Stimulated activated CD4-positive, alpha-beta T cell treated with anti-CD3 and anti-CD28 coated beads, TNF-alpha, amount 100 ng/mL, for 1 hour (primary cell): ENCODE measurements at places on chromosomes 13 and 19.

DNA sequence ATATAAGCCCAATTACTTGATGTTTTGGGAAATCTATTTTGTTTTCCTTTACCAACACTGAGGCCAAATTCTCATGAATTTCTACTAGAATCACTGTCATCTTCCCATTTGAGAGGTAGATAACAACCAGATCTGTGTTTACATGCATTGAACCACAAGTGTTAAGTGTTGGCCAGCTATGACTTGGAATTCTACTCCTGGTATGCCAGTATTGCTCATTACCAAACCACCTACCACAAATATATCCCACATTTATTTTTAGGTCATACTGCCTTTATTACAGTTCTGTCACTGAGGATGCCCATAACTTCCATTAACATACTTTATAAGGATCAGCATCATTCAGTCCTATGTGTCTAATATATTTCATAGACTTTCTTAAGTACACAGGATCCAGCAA, 328.9 kb downstream of the DIAPH3 start:
- DNase-seq, result no peak

GRCh38 chr13:88744289-88744688, 1073.1 kb downstream of the SLITRK5 start:
- DNase-seq, result no peak

DNA sequence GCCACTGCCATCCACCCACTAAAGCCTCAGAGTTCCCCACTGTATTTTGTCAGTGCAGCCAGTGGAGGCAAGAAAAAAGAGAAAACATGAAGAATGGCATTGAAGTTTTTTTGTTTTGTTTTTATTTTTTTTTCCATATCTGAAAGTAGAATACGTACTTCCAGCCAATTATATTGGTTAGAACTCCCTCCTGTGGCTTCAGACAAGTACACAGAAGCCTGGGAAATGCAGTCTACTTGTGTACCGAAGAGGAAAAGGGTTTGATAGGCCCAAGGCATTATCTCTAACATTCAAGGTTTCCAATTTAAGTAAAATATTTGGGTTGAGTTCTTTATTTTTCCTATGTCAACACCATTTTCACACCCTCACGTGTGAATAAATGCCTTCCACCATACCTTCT, 696.2 kb upstream of the GPC6 start:
- DNase-seq, result no peak

GRCh38 chr13:113493315-113493951, 2.9 kb upstream of the DCUN1D2 start:
- DNase-seq, result no peak

DNA sequence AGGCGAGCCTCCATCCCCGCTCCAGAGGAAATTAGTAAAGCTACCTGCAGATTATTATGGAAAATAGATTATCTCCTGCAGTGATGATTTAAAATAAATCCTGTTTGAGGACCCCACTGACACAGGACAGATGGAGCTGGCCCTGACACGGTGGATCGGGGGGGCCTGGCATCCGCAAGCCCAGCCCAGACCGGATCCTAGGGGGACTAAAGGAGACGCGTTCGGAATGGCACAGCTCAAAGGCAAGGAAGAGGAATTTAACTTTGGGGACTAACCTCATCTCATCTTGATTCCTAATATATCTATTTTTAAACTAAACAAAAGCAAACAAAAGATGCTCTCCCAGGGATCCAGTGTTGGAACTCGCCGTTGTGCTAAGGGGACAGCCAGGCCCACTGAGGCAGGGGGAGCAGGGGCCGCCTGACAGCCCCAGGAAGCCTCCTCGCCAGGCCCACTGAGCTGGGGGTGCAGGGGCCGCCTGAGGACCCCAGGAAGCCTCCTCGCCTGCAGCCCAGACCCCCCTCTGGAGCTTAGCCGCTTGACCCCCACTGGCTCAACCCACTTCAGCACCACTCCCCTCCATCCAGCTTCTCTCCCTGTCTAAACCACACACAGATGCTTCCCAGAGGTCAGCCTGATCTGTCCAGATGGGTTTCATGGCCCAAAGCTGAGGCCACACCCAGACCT, 78.6 kb downstream of the SPACA7 start:
- DNase-seq, result no peak

GRCh38 chr19:20776083-20777076, at the start of gene ZNF66:
ZNF66 (plus strand) TSS chr19:20776304; CDS start chr19:20776448, 144 bp downstream.
- peak; percentile 85 for DNase-seq

- DNase-seq, result no peak
Measured at GRCh38 chr13:62038214-62038613, 622.6 kb upstream of the PCDH20 start.

DNA sequence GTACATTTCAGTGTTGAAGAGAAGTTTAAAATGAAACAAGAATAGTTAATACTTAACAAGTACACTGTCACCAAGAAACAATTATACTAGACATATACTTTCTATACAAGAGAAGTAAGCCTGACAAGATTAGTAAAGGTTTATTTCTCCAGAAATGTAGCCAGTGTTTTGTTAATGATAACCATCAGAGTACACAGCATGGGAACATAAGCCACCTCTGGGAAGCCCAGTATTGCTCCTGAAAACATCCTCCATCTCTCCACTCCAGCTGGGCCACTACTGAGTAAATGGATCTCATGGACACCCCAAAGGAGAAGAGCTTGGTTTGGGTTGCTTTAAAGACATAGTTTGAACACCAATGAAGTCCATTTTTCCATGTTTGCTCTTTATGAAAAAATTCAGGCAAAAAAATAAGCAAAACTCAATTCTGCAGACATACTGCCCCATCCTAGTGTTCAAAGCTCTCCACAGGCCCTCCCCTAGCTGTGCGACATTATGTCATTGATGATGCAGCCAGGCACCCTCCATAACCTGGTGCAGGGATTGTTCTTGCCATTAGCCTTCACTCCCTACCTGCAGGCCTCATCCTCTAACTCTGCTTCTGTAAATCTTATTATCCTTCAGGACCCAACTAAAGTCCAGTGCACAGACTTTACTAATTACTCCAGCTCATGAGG, 61.9 kb downstream of the LHFPL6 start:
- no peak for DNase-seq

- DNase-seq, result peak; percentile 22
Measured at GRCh38 chr13:20475927-20476691, 49.5 kb downstream of the CRYL1 start.

GRCh38 chr13:27813826-27814225, 21.5 kb downstream of the GSX1 start:
- no peak for DNase-seq

DNA sequence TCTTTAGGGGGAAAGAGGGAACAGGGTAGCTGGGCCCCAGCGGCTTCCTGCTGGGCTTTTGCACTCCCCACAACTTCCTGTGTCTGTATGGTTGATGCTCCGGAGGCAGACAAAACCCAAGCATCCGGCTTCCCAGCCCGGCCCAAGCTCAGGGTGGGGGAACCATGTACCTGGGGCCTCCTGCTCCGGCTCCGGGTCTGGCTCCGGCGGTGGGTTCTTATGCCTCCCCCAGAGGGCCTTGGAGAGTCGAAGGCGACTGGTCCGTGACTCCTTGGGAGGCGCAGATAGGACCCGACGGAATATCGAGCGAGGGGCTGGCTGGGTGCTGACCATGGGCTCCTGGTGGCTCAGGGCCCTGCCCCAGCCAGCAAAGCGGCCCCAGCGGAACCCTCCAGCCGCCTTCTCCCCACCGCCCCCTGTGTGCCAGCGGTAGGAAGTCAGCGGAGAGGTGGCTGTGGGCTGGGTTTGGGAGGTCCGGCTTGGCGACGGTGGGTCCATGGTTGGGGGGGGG, 428 bp downstream of the RASAL3 start:
- DNase-seq, result peak; percentile 65

DNA sequence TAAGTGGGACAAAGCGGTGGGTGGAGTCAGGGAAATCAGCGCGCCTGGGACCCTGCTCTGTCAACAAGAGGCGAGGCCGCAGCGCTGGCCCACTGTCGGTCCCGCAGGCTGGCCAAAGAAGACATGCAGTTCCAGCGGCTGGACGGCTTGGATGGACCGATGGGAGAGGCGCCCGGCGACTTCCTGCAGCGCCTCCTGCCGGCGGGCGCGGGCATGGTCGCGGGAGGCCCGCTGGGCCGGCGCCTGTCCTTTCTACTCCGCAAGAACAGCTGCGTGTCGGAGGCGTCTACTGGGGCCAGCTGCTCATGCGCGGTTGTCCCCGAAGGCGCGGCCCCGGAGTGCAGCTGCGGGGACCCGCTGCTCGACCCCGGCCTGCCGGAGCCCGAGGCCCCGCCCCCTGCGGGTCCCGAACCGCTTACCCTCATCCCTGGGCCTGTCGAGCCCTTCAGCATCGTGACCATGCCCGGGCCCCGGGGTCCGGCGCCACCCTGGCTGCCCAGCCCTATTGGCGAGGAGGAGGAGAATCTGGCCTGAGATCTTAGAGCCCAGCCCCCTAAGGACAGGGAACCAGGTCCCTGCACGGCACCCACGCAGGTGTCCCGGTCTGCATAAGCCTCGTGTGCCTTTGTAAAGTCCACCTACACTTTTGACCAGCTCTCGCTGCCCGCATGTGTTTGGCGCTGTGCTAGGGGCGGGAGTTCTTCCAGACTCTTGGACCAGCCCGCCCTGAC, 6.1 kb downstream of the BEST2 start:
- no peak for DNase-seq

DNA sequence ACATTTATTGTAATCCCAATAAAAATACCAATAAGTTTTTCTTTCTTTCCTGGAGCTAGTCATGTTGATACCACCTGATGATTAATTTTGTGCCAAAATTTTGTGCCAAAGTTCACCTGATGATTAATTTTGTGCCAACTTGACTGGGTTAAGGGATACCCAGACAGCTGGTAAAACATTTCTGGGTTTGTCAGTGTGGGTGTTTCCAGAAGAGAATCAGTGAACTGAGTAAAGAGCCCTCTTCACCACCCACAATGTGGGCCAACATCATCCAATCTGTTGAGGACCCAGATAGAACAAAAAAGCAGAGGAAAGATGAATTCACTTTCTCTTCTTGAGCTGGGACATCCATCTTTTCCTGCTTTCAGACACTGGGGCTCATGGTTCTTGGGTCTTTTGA, 292.9 kb downstream of the LMO7 start:
- DNase-seq, result no peak

DNA sequence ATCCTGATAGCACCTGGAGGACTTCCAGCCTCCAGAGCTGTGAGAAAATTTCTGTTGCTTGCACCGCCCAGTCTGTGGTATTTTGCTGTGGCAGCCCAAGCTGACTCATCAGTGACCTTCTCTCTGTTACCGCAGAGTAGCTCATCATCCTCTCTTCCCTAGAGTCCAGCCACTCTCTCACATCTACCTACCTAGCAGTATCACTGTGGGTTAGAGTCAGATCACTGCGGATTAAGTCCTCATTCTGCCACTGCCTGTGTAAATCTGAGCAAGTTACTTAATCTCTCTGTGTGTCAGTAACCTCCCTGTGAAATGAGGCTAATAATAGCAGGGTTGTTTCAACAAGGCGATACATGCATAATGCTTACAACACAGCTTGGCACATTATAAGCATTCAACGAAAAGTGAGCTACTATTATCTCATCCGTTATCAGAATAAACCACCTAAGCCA, 40.3 kb upstream of the USPL1 start:
- DNase-seq, result no peak

- DNase-seq, result no peak
Measured at GRCh38 chr13:106466691-106467426, 68.6 kb downstream of the EFNB2 start.

DNA sequence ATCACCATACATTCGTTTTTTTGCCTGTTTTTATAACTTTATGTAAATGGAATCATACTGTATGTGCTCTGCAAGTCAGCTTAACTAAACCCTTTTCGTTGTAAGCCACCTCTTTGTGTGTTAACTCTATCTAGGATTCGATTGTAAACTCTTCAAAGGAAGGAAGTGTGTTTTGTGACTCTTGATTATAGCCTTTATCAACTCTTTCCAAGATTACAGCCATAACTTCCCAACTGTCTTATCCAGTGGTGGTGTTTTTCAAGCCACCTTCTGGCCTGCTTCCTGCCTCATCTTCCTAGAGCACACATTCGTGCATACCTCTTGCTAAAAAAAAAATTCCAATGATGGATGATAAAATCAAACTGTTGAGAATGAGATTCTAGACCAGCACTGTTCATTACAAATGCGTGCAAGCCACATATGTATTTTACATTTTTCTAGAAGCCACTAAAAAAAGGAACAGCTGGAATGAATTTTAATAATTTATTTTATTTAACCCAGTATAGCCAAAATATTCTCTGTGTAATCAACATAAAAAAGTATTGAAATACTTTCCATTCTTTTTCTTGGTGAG, 12.0 kb upstream of the FBXL3 start:
- no peak for DNase-seq

DNA sequence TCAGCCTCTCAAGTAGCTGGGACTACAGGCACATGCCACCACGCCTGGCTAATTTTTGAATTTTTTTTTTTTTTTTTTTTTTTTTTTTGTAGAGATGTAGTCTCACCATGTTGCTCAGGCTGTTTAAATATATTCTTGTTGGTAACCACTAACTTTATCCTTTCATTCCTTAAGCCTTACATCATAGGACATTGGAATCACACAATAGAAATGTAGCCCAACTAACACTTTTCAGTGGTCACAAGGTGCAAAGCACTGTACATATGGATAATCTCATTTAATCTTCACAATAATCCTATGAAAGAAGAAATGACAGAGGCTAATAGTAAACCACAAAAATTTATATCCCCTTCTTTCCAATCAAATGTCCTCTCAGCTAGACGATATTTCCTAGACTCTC, 417.8 kb upstream of the DACH1 start:
- no peak for DNase-seq

- DNase-seq, result no peak
Measured at GRCh38 chr19:55552206-55552605, 6.9 kb upstream of the SBK3 start.

- no peak for DNase-seq
Measured at GRCh38 chr13:79519255-79519654, 38.3 kb downstream of the NDFIP2 start.

- DNase-seq, result no peak
Measured at GRCh38 chr13:94706843-94707399, 5.4 kb downstream of the SOX21 start.
